Chondrocyte (in vitro differentiated cells): ENCODE measurements at places on chromosomes 12 and 14. TPM values are rescaled to one million over a fixed set of nuclear protein-coding genes. Genes with fewer than 3 reads are reported as not detected.

DNA sequence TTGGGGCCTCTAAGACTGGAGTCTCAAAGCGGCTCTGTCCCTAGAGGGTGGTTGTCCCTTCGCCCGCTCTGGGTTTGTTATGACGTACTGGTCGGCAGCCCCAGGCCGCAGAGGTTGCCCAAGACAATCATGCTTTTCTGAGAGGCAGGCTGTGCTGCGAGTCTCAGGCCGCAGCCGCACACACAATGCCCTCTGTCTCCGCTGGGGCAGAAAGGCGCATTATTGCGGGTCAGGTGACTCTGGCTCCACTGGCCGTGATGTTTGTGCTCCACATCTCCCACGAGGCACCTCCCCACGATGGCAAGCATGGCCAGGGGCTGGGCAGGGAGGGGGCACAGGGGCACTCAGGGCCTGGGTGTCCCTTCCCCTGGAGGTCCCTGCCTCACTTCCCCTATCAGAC is 21.0 kb upstream of the PLEKHG3 start:
- no peak overlapping the region for H3K4me3 ChIP-seq
- H3K4me1 ChIP-seq: peaks cover 60% of the 10 kb centered on the region
- H3K36me3 ChIP-seq: no peaks in the 10 kb centered on the region
- peaks cover under 1% of the 10 kb centered on the region for H3K27me3 ChIP-seq
- peak overlapping the region; percentile 97 for H3K27ac ChIP-seq

GRCh38 chr12:5332551-5332950 is 99.4 kb upstream of the NTF3 start:
- no peak for DNase-seq
- H3K36me3 ChIP-seq: no peaks in the 10 kb centered on the region
- no peak overlapping the region for H3K4me3 ChIP-seq
- H3K4me1 ChIP-seq: no peaks in the 10 kb centered on the region
- no peak overlapping the region for H3K27ac ChIP-seq

- no peak overlapping the region for H3K27ac ChIP-seq
- peaks cover 29% of the 10 kb centered on the region for H3K4me1 ChIP-seq
- no peak overlapping the region for H3K4me3 ChIP-seq
- no peaks in the 10 kb centered on the region for H3K27me3 ChIP-seq
- DNase-seq: no peak
These were observed 358.0 kb downstream of the DAD1 start for GRCh38 chr14:22231018-22231417.

DNA sequence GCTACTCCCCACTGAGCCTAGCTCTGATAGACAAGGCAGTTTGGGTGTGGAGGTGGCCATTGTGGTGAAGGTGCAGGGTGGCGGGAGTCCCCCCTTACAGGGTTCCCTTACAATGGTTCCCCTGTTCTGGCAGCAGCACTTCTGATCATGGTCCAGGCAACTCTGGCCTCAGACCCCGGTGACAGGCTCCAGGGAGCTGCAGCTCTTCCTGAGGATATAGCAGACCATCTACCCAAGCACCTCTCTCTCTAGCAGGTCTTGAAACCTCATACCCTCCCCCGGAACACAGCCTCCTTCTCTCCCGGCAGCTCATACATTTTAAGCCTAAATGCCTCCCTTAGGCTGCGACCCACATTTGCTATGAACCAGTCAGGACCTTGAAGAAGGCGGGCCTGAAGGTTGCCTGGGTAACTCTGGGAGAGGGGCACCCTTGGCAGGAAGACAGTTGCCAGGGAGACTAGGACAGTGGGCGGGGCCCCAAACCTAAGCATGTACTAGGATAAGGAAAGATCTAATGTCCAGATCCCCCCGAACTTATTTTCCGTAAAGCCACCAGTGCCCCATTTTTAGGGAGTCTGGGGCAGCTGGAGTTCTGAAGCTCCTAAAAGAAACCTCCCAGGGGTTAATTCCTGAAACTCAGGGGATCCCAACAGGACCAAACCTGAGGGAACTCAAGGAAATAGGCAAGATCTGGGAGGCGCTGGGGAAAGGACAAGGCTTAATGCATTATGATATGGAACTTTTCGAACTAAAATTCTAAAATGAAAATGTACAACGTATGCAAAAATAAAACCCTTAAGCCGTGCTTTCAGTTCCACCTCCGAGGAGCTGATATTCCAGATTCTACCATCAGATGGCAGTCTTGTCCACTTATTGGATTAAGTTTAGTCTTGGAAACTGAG is 4.5 kb upstream of the GDF11 start:
- peak overlapping the region; percentile 85 for H3K27ac ChIP-seq
- no peaks in the 10 kb centered on the region for H3K27me3 ChIP-seq
- no peak for DNase-seq
- H3K4me1 ChIP-seq: peaks cover 21% of the 10 kb centered on the region
- H3K4me3 ChIP-seq: peak overlapping the region; percentile 77

DNA sequence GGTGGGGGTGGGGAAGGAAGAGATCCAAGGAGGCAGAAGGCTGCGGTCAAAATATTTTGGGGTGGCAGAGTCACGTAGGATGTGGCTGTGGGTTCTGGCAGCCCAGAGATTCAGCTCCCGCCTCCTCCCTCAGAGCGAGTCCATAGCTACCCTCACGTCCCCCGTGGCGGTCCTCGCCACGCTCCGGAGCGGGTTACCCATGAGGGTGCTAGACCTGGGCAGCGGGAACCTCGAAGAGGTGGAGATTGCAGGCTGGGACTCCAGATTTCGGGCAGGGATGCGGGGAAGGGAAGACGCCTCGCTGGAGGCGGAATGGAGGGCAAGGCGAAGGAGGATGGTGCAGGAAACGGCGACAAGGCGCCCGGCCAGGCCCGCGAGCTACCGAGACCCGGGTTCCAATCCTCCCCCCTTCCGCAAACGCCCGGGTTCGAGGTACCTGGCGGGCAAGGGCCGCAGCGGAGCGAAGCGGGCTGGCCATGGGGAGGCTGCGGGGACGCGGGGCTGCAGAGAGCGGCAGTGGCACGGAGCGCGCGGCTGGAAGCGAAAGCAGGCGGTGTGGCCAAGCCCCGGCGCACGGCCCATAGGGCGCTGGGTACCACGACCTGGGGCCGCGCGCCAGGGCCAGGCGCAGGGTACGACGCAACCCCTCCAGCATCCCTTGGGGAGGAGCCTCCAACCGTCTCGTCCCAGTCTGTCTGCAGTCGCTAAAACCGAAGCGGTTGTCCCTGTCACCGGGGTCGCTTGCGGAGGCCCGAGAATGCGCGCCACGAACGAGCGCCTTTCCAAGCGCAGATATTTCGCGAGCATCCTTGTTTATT is 46.2 kb downstream of the BCAT1 start:
- peak overlapping the region; percentile 84 for H3K4me3 ChIP-seq
- H3K36me3 ChIP-seq: peaks cover 10% of the 10 kb centered on the region

GRCh38 chr12:70398002-70398401 is 31.9 kb downstream of the KCNMB4 start:
- no peak overlapping the region for H3K27ac ChIP-seq
- H3K27me3 ChIP-seq: no peaks in the 10 kb centered on the region
- H3K36me3 ChIP-seq: peaks cover 4% of the 10 kb centered on the region
- peaks cover 12% of the 10 kb centered on the region for H3K4me1 ChIP-seq

- no peak for DNase-seq
- no peaks in the 10 kb centered on the region for H3K36me3 ChIP-seq
- no peaks in the 10 kb centered on the region for H3K4me1 ChIP-seq
These were observed 1097.4 kb upstream of the TMEM132C start for GRCh38 chr12:127169321-127170181.

DNA sequence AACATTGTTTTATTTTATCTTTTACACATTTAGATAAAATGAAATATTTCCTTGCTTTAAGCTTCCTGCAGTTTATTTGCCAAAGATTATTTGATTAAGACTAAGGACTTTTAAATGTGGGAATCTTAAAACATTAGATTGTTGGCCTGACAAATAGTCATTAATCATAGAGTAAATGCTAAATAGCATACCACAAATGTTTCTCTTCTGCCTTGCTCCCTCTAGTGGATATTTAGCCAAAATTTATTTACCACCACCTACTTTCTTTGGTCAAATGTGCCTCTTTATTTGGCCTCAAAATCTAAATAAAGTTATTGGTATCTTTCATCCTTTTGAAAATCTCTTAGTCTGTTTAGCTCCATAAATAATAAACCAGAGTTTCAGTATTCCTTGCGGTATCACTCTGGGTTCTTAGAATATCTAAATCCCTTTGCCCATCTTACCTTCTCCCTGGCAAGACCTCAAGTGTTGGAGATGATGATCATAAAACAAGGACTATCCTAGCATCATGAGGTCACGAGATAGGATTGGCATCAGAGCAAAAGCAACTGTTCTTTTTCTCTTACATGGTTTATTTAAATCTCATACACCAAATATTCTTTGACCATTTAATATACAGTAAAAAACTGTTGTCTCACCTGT is 150.6 kb upstream of the AEBP2 start:
- no peak overlapping the region for H3K27ac ChIP-seq
- H3K4me3 ChIP-seq: no peak overlapping the region
- DNase-seq: no peak
- no peaks in the 10 kb centered on the region for H3K27me3 ChIP-seq
- H3K36me3 ChIP-seq: no peaks in the 10 kb centered on the region
- peaks cover 12% of the 10 kb centered on the region for H3K4me1 ChIP-seq

GRCh38 chr14:96162265-96162664 is 42.4 kb upstream of the BDKRB2 start:
- H3K36me3 ChIP-seq: no peaks in the 10 kb centered on the region
- H3K27me3 ChIP-seq: peaks cover 11% of the 10 kb centered on the region
- peaks cover 4% of the 10 kb centered on the region for H3K4me1 ChIP-seq
- no peak for DNase-seq
- no peak overlapping the region for H3K4me3 ChIP-seq

DNA sequence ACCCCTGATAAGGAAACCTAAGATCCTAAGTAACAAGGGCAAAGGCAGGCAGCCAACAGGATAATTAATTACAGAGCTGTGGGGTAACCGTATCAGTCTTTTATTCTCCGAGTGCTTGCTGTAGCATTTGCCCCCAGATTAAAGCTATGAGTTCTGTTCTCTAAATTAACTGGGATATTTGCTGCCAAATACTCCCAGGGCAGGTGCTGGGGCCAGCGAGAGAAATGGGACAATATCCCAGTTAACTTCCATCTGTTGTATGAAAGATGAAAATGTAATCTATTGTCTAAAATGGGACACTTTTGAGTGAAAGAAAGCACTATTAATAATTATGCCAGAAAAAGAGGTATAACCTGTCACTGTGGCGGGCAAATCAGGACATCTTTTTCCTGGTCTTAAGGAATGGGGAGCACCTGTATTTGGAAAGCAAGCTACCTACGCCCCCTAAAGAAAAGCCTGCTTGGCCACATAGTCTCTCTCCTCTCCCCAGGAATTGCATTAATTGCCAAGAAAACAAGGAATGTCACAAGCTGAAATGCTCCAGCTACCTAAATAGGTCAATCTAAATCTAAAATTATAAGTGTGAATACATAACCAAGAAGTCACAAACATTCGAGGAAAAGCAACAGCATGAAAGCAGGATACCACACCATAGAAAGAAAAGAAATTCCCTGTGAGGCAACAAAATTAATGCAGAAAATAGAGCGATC is 26.7 kb upstream of the CFAP54 start:
- no peaks in the 10 kb centered on the region for H3K27me3 ChIP-seq
- no peaks in the 10 kb centered on the region for H3K4me1 ChIP-seq
- H3K4me3 ChIP-seq: no peak overlapping the region
- DNase-seq: no peak
- no peaks in the 10 kb centered on the region for H3K36me3 ChIP-seq
- H3K27ac ChIP-seq: no peak overlapping the region

DNA sequence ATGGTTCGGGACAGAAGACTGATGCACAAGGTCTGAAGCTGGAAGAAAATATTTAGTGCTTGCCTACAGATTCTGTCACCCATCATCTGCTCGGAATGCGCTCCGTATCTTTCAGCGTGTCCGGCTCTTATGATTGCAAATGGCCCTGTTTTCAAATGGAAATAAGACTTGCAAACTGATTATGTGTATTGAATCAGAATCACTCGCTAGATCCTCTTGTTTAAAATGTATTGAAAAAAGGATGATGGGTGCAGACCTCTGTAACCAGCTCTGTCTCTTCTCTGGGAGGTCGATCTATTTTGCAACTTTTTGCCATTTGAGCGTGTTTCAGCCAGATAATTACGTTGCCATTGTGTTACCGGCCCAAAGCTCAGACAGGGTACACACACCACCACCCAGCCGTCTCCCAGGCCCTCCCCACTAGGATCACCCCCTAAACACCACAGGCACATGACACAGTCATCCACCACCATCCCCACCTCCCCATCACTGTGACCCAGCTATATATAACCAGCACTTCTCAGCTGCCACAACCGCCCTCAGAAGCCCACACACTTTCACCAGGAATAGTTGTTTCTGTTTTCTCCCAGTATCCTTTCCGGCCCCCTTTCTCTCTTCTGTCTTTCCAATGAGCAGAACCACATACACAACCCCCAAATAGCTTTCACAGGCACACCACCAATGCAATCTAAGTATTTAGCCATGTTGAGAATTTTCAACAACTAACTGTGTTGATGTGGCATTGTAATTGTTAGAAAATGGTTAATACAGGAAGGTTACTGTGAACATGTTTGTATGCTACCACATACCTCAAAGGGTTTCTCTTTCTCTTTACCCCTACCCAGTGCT is 10.7 kb downstream of the NKX2-1 start:
- DNase-seq: no peak
- peaks cover 6% of the 10 kb centered on the region for H3K4me1 ChIP-seq
- peaks cover 4% of the 10 kb centered on the region for H3K36me3 ChIP-seq
- no peak overlapping the region for H3K27ac ChIP-seq

- H3K4me1 ChIP-seq: peaks cover 23% of the 10 kb centered on the region
- peak overlapping the region; percentile 89 for H3K4me3 ChIP-seq
- peak overlapping the region; percentile 96 for H3K27ac ChIP-seq
- no peaks in the 10 kb centered on the region for H3K27me3 ChIP-seq
These were observed 562 bp downstream of the PAN2 start for GRCh38 chr12:56333197-56333678.

- no peak overlapping the region for H3K4me3 ChIP-seq
- peak overlapping the region; percentile 70 for H3K27ac ChIP-seq
- no peaks in the 10 kb centered on the region for H3K27me3 ChIP-seq
- H3K4me1 ChIP-seq: peaks cover 70% of the 10 kb centered on the region
- no peak for DNase-seq
These were observed 7.5 kb upstream of the CDCA4 start for GRCh38 chr14:105028251-105028927.

DNA sequence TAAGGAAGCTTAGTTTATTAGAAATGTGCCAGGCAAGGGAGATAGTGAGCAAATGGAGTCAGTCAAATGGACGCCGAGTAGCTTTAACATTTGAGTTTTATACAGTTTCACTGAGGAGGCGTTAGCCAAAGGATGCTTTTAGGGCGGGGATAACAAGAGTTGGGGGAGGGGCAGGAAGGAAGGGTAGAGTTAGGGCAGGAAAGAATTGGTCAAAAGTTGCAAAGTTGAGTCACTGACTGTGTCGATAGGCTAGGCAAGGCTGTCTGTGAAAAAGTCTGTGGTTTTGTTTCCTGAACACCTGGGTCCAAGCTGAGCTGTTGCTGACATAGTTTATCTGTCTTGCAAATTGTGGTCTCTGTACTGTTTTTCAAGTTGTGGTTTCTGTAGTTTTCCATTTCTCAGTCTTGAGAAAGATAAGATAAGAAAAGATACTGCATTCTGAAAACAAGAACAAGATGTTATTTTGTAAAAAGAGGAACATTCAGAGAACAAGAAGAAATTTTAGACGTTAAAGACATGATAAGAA is 62.6 kb upstream of the RESF1 start:
- no peak overlapping the region for H3K27ac ChIP-seq
- DNase-seq: no peak
- H3K36me3 ChIP-seq: no peaks in the 10 kb centered on the region
- peaks cover 12% of the 10 kb centered on the region for H3K4me1 ChIP-seq
- no peak overlapping the region for H3K4me3 ChIP-seq

The SLC25A3 gene
- 469 to 531 TPM (median 525 TPM) in 3 replicates for total RNA-seq

The FKBP3 gene
- 49.1 to 70.1 TPM (median 49.6 TPM) in 3 replicates for total RNA-seq

The RPGRIP1 gene
- total RNA-seq: not detected in 3 replicates

The KRT2 gene
- not detected in 3 replicates for total RNA-seq

The AKAP5 gene
- 4.2 to 9.0 TPM (median 4.3 TPM) in 3 replicates for total RNA-seq

The LGMN gene
- total RNA-seq: 72.2 to 134 TPM (median 130 TPM) in 3 replicates
